ENCODE measurements at places on chromosomes 1 and 21. TPM values are rescaled to one million over a fixed set of nuclear protein-coding genes. Genes with fewer than 3 reads are reported as not detected.

GRCh38 chr1:180415985-180416633, 86.3 kb downstream of the ACBD6 start:
- no peak for DNase-seq

- peak; percentile 64 for DNase-seq
These were observed 27.9 kb upstream of the ECE1 start for GRCh38 chr1:21318057-21318713.

GRCh38 chr1:93616996-93617669, 64.5 kb downstream of the BCAR3 start:
- DNase-seq: peak; percentile 68

DNA sequence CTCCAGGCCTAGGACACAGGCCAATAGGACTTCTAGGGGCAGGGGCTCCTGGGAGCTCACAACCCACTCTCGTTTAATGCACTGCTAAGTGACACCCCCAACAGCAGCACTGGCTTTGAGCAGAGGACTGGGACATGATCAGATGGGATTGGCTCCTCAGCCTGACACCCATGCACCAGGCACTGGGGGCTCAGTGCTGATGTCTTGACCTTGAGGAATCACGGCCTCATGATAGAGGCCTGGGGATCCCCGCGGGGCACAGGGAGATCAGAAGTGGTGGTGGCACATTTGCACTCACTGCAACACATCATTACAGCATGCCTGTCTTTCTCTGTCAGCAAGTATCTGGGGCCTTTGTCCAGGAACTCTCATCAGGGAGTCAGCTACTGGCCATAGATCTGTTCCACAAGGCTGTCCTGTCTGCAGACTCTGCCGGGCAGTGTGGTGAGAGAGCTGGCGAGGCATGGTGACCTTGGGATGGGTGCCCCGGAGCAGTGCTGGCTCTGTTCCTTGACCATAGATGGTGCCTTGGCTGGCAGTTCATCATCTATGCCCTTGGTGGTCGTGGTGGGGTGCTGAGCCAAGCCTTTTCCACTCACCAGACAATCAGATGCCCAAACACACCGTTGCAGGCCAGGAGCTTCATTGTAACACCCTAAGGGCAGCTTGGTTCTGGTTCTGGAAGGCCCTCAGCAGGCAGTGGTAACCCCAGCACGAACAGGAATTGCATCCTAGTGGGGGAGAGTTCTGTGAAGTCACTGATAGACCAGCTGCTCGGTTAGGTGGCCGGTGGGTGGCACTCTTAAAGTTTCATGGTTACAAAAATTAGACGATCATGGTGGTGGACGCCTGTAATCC, 22.2 kb upstream of the PARP1 start:
- DNase-seq: no peak

- DNase-seq: peak; percentile 8
These were observed 22.8 kb upstream of the SSBP3 start for GRCh38 chr1:54428837-54429518.

DNA sequence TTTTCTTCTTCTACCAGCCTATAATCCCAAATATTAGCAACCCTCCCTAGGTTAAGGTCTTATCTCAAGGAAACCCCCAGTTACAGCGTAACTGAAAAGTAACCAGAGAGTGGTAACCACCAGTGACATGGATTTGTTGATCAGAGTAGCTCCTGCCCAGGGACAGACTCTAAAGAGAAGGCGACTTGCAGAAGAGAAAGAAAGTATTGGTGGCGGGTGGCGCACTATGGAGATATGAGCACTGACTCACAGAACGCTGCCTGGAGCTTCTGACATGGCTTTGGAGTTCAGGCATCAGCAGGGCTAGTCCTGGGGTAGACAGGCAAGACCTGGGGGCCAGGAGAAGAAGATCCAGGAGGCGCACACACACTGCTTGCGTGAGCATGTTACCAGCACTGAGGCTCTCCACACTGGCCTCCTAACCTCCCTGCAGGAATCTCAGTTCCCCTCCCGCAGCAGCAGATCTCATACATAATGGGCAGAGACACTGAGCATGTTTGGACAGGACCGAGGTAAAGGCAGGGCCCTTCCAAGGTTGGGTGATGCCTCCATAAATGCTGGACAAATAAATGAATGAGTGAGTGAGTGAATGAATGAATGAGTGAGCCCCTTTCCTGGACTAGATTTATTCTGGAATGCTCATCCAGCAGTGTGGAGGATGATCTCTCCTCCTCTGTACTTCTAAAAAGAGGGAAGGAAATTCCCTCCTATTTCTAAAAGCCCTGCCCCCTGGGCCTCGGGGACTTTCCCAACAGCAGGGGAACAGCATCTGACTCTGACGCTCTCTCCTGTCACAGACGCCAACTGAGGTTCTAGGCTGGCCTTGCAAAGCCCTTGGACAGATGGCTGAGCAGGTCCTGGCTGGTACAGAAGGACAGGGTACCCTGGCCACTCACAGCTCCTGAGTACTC, 175.5 kb downstream of the CLIC6 start:
- peak; percentile 87 for DNase-seq

- no peak for DNase-seq
These were observed 56.0 kb downstream of the PTPRU start for GRCh38 chr1:29292344-29292743.

GRCh38 chr1:56094168-56094567, 485.2 kb downstream of the PLPP3 start:
- no peak for DNase-seq

GRCh38 chr1:9720785-9721605, 69.5 kb downstream of the PIK3CD start:
- no peak for DNase-seq

GRCh38 chr1:222310836-222311235, 237.1 kb downstream of the HHIPL2 start:
- no peak for DNase-seq

DNA sequence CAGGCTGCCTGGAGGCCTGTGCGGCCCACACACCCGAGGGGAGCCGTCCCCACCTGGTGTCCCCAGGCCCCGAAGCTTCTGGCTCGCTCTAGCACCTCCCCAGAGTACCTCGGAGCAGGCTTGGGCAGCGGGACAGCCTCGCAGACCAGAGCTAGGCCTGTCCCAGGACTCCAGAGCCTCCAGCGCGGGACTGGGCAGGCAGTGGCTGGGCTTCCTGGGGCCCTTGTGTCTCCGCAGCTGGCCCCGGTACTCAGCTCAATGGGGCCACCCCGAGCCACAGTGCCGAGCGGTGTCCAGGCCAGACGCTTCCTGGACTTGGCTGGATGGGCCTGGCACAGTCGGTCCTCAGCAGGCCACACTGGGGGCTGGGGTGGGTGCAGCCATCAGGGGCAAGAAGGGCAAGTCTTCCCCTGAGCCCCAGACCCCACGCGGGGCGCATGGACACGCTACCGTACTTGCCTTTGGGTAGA, 4.9 kb downstream of the SCNN1D start:
- DNase-seq: peak; percentile 64

DNA sequence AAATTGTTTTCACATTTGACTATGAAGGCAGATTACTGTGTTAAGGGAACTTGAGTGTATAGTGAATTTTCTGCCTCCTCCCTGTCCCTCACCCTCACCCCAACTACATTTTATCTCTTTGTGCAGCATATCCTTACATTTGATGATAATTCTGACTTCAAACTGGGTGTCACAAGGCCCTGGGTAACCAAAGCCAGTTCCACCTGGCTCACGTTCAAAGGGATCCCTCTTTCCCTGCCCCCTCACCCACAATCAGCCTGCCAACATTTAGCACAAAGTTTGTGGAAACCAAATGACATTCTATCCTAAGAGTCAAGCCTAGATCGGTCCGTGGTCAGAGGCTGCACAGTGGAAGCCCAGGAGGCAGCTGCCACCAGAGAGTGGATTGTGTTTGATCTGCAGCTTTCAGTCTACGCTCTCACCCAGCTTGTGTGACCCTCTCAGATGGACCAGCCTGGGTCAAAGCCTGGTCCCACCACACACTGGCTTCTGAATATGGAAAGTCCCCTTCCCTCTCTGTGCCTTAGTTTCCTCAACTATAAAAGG, 10.3 kb downstream of the KIAA0040 start:
- no peak for DNase-seq

DNA sequence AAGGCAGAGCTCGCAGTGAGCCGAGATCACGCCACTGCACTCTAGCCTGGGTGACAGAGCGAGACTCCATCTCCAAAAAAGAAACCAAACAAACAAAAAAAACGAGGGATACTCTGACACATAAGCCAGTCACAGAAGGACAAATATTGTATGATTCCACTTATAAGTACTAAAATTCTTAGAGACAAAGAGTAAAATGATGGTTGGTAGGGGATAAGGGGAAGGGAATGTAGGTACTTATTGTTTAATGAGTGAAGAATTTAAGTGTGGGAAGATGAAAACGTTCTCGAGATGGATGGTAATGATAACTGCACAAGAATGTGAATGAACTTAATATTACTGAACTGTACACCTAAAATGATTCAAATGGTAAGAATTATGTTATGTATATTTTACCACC, 66.7 kb upstream of the GUCA2A start:
- DNase-seq: no peak

- DNase-seq: no peak
These were observed 104.1 kb upstream of the HNRNPU start for GRCh38 chr1:244968471-244968871.

- DNase-seq: no peak
These were observed 47.6 kb upstream of the GJA5 start for GRCh38 chr1:147808025-147808424.

GRCh38 chr21:15627823-15628222, 102.0 kb upstream of the USP25 start:
- DNase-seq: no peak

Gene PDE9A
- polyA plus RNA-seq: 103 TPM

Gene TMEM82
- polyA plus RNA-seq: 17.3 TPM

Gene TSHB
- polyA plus RNA-seq: not detected

Gene FASLG
- not detected for polyA plus RNA-seq

Gene INAVA
- 78.9 TPM for polyA plus RNA-seq

Gene CACNA1E
- not detected for polyA plus RNA-seq
